ENCODE measurements at places on chromosomes 16 and 17. TPM values are rescaled to one million over a fixed set of nuclear protein-coding genes. Genes with fewer than 3 reads are reported as not detected.

The MMP25 gene
- total RNA-seq, result 0.64 TPM

The USP31 gene
- 15.2 TPM for total RNA-seq

The SHBG gene
- 2.5 TPM for total RNA-seq

The PPL gene
- total RNA-seq, result 0.26 TPM

The IRX3 gene
- 33.0 TPM for total RNA-seq

The SLFN12L gene
- not detected for total RNA-seq

The ETV4 gene
- 55.0 TPM for total RNA-seq

DNA sequence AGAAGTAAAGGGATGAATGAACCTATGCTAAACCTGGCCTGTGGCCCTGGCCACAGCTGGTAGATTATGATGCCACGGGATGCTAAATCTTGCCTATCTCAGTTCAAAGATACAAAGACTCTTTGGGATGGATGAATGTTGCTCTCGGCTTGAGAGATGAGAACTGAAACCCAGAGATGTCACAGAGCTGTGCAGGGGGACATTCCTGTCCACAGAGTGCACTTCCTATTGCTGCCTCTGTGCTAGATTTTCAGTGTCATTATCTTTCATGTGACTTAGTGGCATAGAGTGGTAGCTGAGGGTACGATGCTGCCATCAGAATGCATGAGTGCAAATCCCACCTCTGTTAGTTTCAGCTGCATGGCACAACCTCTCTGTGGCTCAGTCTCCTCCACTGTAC, 2.3 kb upstream of the MT1M start:
- peaks cover 94% of the 10 kb centered on the region for H3K27me3 ChIP-seq
- H3K4me3 ChIP-seq, result peak overlapping the region; percentile 16
- peaks cover 10% of the 10 kb centered on the region for H3K4me1 ChIP-seq

GRCh38 chr17:68127914-68128313, 92.4 kb downstream of the KPNA2 start:
- H3K36me3 ChIP-seq, result peaks cover 20% of the 10 kb centered on the region
- no peak for DNase-seq
- H3K27me3 ChIP-seq, result no peaks in the 10 kb centered on the region

DNA sequence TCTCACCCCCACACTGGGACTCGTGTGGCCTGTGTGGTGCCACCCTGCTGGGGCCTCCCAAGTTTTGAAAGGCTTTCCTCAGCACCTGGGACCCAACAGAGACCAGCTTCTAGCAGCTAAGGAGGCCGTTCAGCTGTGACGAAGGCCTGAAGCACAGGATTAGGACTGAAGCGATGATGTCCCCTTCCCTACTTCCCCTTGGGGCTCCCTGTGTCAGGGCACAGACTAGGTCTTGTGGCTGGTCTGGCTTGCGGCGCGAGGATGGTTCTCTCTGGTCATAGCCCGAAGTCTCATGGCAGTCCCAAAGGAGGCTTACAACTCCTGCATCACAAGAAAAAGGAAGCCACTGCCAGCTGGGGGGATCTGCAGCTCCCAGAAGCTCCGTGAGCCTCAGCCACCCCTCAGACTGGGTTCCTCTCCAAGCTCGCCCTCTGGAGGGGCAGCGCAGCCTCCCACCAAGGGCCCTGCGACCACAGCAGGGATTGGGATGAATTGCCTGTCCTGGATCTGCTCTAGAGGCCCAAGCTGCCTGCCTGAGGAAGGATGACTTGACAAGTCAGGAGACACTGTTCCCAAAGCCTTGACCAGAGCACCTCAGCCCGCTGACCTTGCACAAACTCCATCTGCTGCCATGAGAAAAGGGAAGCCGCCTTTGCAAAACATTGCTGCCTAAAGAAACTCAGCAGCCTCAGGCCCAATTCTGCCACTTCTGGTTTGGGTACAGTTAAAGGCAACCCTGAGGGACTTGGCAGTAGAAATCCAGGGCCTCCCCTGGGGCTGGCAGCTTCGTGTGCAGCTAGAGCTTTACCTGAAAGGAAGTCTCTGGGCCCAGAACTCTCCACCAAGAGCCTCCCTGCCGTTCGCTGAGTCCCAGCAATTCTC, 27.4 kb downstream of the STH start:
- H3K4me1 ChIP-seq, result peaks cover 40% of the 10 kb centered on the region
- H3K4me3 ChIP-seq, result peak overlapping the region; percentile 27
- no peak for DNase-seq
- no peaks in the 10 kb centered on the region for H3K27me3 ChIP-seq
- H3K27ac ChIP-seq, result no peak overlapping the region

- H3K27me3 ChIP-seq, result peaks cover 5% of the 10 kb centered on the region
- H3K36me3 ChIP-seq, result no peaks in the 10 kb centered on the region
- DNase-seq, result no peak
- no peak overlapping the region for H3K27ac ChIP-seq
- peaks cover 27% of the 10 kb centered on the region for H3K4me1 ChIP-seq
These were observed 1.7 kb downstream of the RPH3AL start for GRCh38 chr17:350706-351448.

DNA sequence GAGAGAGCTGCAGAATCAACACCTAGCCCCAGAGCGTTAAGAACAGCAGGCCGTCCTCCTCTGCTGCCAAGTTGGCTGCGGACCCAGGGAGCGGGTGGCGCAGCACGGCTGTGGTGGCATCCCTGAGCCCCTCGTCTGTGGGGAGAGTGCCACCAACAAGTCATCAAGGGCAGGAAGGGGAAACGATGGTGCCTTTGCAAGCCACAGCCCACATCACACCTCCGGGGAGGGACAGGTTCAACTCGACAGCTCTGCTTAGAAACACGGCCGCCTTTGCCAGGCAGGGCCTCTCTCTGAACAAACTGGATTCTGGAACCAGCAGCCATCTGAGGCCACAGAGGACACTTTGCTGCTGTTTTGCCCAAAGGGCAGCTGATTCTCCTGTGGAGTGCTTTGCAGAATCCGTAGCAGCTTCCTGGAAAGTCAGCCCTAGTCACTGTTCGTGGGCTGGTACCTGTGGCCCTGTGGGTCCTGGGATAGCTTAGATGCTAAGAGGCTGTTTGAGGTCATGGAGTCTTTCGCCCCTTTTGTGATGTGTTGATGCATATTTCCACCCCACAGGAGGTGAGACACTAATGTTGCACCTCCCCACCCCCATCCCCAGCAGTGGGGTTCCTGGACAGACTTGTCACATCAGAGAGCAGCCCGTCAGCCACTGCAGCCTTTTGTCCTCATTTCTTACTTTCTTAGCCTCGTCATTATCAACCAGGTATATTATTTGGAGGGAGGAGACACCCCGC, 270.6 kb downstream of the CPPED1 start:
- no peak for DNase-seq
- H3K4me1 ChIP-seq, result no peaks in the 10 kb centered on the region
- H3K36me3 ChIP-seq, result no peaks in the 10 kb centered on the region

GRCh38 chr17:27956601-27957445, 63.7 kb upstream of the LYRM9 start:
- no peak overlapping the region for H3K27ac ChIP-seq
- peaks cover 14% of the 10 kb centered on the region for H3K4me1 ChIP-seq
- no peak overlapping the region for H3K4me3 ChIP-seq
- peaks cover 34% of the 10 kb centered on the region for H3K27me3 ChIP-seq
- DNase-seq, result no peak

GRCh38 chr17:2414446-2415064, 13.7 kb upstream of the MNT start:
- no peaks in the 10 kb centered on the region for H3K27me3 ChIP-seq
- no peak overlapping the region for H3K27ac ChIP-seq
- H3K4me3 ChIP-seq, result no peak overlapping the region
- no peak for DNase-seq
- peaks cover 5% of the 10 kb centered on the region for H3K36me3 ChIP-seq

- DNase-seq, result no peak
- peaks cover 17% of the 10 kb centered on the region for H3K36me3 ChIP-seq
- H3K27ac ChIP-seq, result no peak overlapping the region
- H3K27me3 ChIP-seq, result no peaks in the 10 kb centered on the region
These were observed 16.8 kb downstream of the SMCR8 start for GRCh38 chr17:18331879-18332278.

- DNase-seq, result peak; percentile 40
- no peaks in the 10 kb centered on the region for H3K36me3 ChIP-seq
- H3K4me1 ChIP-seq, result peaks cover 26% of the 10 kb centered on the region
These were observed 2.8 kb upstream of the UBTF start for GRCh38 chr17:44222112-44222869.

DNA sequence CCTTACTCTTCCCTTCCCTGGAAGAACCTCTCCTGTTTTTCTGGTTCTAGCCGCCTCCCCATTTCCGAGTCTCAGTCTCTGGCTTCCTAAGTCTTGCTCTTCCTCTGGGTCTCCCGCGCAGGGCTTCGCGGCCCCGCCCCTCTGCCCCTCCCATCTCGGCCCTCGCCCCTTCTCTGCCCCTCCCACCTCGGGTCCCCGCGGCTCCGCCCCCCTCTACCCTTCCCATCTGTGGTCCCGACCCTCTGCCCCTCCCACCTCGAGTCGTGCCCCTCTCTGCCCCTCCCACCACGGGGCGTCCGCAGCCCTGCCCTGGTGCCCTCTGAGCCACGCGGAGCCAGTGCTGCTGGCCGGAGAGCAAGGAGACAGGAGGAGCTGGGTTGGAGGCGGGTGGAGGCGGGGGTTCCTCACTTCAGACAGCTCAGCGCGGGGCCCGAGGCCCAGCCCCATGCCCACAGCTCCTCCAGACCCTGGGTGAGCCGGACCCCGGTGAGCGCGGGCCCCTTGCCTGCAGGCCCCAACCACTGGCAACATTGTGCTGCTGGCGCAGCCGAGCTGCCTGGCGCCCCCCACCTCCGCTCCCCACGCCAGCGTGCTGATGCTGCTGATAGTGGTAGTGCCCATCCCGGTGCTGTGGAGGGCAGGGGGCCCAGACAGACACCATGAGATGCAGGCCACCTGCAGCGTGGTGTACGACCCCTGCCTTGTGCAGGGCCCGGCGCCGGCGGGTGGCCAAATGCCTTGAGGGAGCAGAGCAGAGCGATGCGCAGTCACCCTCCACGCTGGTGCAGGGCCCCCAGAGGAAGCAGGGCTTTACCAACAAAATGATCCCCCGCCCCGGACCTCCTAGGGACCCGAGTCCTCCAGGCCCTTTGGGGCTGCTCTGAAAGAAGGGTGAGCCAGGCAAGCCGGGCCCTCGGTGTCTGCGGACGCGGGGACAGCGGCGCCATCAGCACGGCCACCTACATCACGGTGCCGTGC, 2115.3 kb downstream of the TP53TG3F start:
- no peak overlapping the region for H3K4me3 ChIP-seq
- H3K27ac ChIP-seq, result no peak overlapping the region
- peaks cover 9% of the 10 kb centered on the region for H3K36me3 ChIP-seq
- no peak for DNase-seq

GRCh38 chr17:61805399-61805798, 57.9 kb downstream of the BRIP1 start:
- no peak overlapping the region for H3K4me3 ChIP-seq
- no peak for DNase-seq
- H3K27ac ChIP-seq, result no peak overlapping the region
- peaks cover 14% of the 10 kb centered on the region for H3K4me1 ChIP-seq
- H3K27me3 ChIP-seq, result no peaks in the 10 kb centered on the region
- H3K36me3 ChIP-seq, result peaks cover 3% of the 10 kb centered on the region

DNA sequence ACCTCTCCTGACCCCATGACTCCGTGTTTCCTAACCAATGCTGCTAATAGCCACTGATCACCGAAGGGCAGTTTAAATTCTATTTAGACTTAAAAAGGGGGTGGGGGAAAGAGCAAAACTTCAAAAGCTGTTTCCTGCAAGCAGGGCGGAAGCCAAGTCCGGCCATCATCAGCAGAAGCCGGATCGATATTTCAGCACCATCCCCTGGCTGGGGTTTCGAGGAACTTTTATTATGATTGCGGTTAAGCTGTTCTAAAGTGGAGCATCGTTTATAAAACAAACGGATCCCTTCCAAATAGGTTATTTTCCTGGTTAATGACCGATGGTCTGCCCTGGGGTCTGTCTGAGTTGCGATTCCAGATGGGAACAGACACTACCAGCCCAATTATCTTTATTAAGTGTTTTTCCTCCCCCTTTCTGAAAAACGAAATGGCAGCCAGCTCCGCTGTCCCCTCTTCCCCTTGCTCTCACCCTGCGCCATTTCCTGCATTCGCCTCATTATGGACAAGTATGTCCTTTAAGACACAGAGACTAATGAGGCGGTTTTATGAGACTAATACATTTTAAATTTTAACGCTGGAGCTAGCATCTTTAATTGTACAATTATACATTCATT, 76.1 kb upstream of the IRX3 start:
- no peak for DNase-seq
- peak overlapping the region; percentile 68 for H3K27ac ChIP-seq
- peaks cover 25% of the 10 kb centered on the region for H3K27me3 ChIP-seq
- H3K4me1 ChIP-seq, result peaks cover 31% of the 10 kb centered on the region
- peak overlapping the region; percentile 39 for H3K4me3 ChIP-seq
- H3K36me3 ChIP-seq, result no peaks in the 10 kb centered on the region

DNA sequence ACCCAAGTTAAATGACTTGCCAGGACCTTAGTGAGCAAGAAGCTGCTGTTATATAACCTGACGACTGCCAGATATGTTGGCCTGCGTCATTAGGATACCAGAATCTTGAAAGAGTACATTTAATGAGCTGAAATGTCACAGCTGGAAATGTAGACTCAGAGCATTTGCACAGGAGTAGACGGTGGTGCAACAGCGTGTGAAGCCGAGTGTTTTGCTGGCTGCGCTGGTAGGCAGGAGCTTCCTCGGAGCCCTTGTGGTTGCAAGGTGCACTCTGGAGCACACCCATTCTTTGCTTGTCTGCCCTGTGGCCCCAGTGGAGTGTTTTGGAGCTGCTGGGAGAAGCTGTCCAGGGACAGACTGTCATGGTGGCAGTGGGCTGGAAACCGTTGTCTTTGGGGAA, 79.3 kb downstream of the BANP start:
- peaks cover 9% of the 10 kb centered on the region for H3K36me3 ChIP-seq
- no peak overlapping the region for H3K27ac ChIP-seq
- DNase-seq, result no peak

GRCh38 chr16:24508614-24509013, 30.8 kb upstream of the RBBP6 start:
- no peaks in the 10 kb centered on the region for H3K36me3 ChIP-seq
- no peak overlapping the region for H3K4me3 ChIP-seq
- no peak overlapping the region for H3K27ac ChIP-seq

GRCh38 chr16:27620541-27620940, 70.6 kb downstream of the KATNIP start:
- DNase-seq, result no peak
- no peak overlapping the region for H3K4me3 ChIP-seq
- no peak overlapping the region for H3K27ac ChIP-seq
- H3K36me3 ChIP-seq, result peaks cover 4% of the 10 kb centered on the region
- peaks cover 6% of the 10 kb centered on the region for H3K4me1 ChIP-seq
- no peaks in the 10 kb centered on the region for H3K27me3 ChIP-seq

GRCh38 chr16:78227855-78228254, 128.4 kb downstream of the WWOX start:
- no peaks in the 10 kb centered on the region for H3K36me3 ChIP-seq
- no peak overlapping the region for H3K4me3 ChIP-seq
- peaks cover under 1% of the 10 kb centered on the region for H3K4me1 ChIP-seq
- no peaks in the 10 kb centered on the region for H3K27me3 ChIP-seq
- no peak overlapping the region for H3K27ac ChIP-seq
- DNase-seq, result no peak

GRCh38 chr16:53945996-53946395, 242.0 kb downstream of the FTO start:
- peaks cover 21% of the 10 kb centered on the region for H3K4me1 ChIP-seq
- H3K27me3 ChIP-seq, result peaks cover 29% of the 10 kb centered on the region
- no peak overlapping the region for H3K27ac ChIP-seq
- DNase-seq, result no peak

Data from neural crest cell (in vitro differentiated cells).